NCI-H1092 (cell line): ENCODE measurements at places on chromosomes 16 and 17.

DNA sequence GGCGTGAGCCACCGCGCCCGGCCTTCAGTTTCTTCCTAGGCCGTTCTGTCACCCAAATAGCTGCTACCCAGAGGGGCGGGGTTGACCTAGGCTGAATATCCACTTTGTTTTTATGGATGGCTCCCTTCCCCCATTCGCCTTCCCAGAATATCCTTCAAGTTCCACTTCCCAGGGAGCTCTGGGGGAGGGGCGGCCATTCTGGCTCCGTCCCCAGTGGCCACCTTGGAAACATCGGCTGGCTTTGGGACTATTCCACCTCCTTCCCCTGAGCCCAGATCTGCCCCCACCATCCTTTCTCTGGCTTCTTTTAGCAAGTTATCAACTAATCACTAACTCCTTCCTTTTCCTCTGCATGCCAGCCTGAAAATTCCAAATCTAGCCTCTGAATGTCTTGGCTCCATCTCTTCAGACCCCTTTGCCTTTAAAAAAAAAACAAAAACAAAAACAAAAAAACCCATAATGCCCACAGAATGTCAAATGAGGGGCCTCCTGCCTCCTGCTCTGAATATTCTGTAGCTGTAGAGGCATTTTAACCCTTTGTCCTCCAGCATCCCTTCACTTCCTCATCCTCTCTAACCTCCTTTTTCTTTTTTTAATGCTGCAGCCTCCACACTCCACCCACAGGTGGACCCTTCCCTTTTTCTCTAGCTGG lies 6.4 kb downstream of the ATP1B2 start:
- DNase-seq = no peak

DNA sequence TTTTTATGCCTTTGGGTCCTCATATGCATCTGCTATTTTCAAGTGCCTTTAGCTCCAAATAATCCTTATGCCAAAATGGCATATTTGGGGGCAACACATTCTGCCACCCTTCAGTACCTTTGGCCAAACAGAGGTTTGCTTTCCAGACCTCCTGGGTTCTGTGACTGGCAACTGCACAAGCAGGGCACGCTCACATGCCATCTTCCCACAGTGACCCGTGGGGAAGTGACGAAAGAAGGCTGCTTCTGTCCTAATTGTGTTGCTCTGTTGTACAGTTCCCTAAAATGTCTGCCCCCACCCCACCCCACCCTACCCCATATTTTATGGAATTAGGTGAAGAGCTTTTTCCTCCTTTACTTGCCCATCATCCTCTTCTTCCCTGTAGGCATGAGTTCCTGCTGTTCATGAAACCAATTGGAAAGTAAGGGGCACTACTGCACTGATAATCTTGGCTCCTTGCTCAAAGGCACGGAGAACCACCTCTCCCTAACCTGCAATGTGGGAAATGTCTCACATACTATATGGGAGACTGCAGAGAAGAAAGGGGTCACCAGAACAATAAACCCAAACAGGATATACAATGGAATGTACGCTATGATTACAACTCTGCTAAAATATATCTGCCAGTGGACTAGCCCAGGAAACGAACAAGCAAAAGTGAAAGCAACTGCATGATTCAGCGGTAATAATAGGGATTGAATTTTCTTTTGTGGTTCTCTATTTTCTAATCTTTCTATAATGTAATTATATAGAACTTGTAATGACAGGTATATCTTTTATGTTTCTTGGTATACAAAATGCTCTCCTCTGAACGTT lies 3.3 kb upstream of the SLFN12L start:
- no peak for DNase-seq

- DNase-seq = no peak
Observed at GRCh38 chr17:58313815-58314705, 14.5 kb downstream of the TSPOAP1 start.

DNA sequence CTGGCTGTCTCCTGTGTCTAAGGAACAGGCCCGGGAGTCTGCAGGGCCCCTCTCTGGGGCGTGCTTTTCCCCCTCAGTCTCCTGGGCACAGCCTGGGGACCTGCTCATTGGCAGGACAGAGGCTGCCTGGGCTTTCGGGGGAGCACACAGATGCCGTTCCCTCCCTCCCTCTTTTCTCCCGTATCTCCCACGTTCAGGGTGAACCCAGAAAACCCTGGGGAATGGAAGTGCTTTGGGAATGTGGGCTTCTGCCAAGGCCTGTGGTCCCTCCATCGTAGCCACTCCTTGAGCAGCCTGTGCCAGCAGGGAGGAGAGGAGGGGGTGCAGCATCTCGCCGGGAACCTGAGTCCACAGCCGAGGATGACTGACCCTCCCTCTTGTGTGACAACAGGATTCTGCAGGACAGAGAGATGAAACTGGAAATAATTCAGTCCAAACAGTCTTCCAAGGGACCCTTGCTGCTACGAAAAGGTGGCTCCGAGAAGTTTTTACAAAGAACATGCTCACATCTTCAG lies 52.0 kb downstream of the RNF213 start:
- no peak for DNase-seq

DNA sequence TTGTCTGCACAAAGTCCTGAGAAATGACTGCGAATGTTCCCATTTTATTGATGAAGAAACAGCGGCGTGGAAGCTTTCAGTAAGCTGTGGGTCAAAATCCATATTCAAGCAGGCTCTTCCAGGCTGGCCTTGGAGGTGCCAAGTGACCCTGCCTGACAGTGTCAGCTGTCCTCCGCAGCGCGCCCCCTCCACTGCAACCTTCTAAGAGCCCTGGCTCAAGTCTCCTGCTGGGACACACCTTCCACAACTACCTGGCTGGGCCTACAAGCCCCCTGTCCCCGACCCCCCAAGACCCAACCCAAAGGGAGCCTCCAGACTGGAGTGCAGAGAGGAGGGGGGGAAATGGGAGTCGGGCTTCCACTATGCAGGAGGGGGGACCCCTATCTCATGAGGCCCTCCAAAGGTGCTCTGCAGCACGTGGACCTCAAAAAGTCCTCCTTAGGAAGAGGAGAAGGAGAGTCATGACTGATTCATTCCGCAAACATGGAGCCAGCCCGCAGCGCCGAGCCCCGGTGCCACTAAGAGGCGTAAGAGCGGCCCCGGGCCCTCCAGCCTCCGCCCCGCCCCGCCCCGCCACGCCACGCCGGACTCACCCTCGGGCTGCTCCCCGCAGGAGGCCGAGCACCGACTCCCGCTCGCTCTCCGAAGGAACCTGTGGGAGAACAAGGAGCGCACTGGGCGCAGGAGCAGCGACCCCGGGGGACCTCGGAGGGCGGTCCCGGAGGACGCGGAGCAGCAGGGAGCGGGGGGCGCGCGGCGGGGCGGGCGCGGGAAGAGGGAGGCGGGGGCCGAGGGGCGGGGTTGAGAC lies 574 bp downstream of the MPP3 start:
- no peak for DNase-seq

DNA sequence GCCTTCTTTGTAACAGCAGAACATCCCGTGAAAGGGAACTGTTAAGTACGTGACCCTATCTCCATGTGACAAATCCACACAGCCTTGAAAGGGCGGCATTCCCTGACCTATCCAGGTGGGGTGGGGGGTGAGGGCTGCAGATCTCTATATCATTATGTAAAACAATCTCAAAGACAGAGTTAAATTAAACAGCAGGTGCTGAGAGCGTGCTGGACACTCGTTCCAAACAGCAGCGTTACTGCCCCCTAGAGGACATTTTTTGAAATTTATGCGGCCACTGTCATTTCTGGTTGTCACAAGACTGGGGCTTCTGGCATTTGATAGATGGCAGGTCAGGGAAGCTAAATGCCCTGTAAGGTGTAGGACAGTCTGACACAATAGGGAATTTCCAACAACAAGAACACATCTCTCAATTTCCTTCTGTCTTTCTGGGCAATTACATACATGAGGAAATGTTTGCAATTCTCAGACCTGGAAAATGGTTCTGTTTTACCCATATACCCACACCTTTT lies 6.7 kb upstream of the SLC25A39 start:
- DNase-seq = peak; percentile 64

DNA sequence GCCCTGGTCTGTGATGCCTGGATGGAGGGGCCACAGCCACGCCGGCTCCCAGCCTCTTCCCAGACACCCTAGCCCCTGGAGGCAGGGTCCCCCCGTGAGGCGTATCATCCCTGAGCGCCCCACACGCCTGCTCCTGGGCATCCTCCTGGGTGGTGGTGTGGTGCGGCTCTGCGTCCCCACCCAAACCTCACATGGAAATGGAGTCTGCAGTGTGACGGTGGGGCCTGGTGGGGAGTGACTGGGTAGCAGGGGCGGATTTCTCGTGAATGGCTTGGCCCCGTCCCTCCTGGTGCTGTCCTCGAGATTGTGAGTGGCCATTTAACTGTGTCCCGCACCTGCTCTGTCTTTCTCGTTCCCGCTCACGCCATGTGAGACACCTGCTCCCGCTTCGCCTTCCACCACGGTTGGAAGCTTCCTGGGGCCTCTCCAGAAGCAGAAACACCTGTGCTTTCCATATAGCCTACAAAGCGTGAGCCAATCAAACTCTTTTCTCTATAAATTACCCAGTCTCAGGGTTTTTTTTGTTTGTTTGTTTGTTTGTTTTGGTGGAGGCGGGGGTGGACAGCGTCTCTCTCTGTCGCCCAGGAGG lies 5.9 kb upstream of the SSTR5 start:
- DNase-seq = peak; percentile 49

- peak; percentile 4 for DNase-seq
Observed at GRCh38 chr16:57372372-57373116, at the start of gene CX3CL1. Gene CX3CL1, plus strand, starts transcription at chr16:57372490. Its CDS starts 79 bp downstream, at chr16:57372569.

DNA sequence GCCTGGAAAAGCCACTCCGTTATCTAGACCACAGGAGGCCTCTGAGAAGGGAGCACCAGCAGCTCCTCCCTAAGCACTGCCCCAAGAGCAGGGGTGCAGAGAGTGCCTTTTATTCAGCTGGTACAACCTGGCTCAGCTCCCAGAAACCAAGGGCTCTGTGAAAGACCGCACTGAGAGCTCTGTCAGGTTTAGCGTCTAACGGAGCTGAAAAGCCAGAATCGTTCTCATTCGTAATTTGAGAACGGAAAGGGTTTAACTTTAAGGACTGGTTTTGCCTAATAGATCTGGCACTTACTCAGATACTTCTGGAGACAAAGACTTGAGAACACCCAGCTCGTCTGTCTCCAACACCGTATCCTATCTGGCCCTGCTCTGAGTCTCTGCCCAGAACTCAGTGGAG lies 13.5 kb downstream of the MPG start:
- DNase-seq = peak; percentile 91

- no peak for DNase-seq
Observed at GRCh38 chr16:21659124-21659523, 4.6 kb upstream of the OTOA start.

DNA sequence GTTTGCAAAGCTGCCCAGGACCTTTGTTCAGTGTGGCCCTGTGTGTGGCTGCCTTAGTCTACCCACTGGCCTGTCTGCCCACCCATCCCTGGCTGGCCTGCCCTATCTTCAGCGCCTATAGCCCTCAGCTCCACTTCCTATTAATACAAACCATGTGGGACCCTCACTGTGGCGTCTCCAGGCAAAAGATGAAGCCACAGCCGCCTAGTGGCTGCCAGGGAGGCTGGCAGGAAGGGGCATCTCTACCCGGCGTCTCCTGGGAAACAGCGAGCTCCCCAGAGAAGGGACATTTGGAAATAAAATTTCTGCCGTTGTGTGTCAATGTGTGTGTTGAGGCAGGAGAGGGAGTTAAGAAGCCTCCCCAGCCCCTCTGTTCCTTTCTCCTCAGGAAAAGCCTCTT lies 31.5 kb downstream of the NEUROD2 start:
- DNase-seq = peak; percentile 34

GRCh38 chr17:34626121-34626681 lies 46.8 kb downstream of the TMEM132E start:
- DNase-seq = no peak

- peak; percentile 80 for DNase-seq
Observed at GRCh38 chr17:71118039-71118438, 948.7 kb downstream of the KCNJ2 start.

DNA sequence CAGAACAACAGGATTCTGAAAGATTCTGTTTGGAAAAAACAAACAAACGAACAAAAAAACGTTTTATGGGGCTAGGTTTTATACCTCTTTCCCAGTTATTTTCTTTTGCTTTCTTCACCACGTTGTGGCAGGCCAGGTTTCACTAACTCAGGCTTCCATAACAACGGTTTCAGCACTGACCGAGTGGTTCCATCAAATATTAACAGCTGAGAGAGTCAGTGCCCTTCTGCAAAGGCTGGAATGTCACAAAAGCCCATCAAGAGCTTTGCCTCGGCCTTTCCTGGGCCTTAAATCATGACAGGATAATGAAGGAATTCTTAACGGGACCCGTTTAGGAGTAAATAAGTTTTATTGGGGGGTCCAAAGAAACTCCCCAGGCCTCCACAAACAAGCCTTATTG lies 34.2 kb downstream of the MPHOSPH6 start:
- DNase-seq = no peak

GRCh38 chr17:28230011-28230410 lies 89.0 kb upstream of the TMEM97 start:
- no peak for DNase-seq

- DNase-seq = no peak
Observed at GRCh38 chr16:27321013-27321915, 7.5 kb downstream of the IL4R start.

GRCh38 chr16:52825892-52826291 lies 226.8 kb downstream of the CHD9NB start:
- peak; percentile 65 for DNase-seq

GRCh38 chr17:78999056-78999768 lies 10.4 kb downstream of the CANT1 start:
- no peak for DNase-seq

DNA sequence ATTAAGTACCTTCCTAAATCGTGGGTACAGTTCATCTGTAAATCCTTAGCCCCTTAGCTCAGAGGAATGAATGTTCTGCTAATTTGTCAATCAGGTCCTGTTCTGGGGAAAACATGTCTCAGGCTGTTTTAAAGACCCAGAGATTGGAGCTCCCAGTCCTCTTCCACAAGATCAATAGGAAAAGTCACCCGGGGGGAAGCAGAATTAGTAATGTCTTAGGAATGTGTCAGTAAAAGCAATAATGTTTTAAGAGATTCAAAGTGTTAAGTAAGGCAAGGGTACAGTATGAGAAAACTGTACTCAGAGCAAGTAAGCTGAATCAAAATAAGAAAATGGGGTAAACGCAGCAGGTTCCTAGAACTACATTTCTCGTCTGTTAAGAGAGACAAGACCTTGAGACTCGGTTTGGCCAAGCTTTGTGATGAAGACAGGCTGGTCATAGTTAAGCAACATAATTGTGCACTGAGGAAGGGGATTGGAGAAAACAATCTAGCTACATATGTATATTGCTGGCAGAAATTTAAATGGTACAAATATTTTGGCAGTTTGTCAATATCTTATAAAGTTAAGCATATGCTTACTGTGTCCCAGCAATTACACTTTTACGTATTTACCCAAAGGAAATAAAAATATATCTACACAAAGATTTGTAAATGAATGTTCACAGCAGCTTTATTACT lies 192.9 kb upstream of the C17orf78 start:
- no peak for DNase-seq

GRCh38 chr17:19705771-19706770 lies 10.3 kb downstream of the SLC47A2 start:
- DNase-seq = no peak

GRCh38 chr17:17151055-17151454 lies 55.1 kb downstream of the PLD6 start:
- no peak for DNase-seq

DNA sequence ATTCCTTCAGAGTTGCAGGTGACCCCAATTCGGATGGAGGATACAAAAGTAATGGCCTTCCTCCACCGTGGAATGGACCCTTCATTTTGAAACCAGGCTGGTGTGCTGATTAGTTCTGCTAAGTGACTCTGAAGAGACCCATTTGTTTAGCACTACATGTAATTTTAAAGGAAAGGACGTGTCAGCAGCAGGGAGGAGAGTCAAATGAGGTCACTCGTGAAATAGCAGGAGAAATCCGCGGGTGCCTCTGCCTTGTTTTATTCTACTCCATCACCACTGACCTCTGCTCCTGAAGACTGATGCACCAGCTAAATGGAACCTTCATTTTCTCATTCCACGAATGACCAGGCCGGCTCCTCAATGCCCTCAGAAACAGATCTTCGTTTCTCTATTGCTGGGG lies 589.2 kb downstream of the CDH11 start:
- DNase-seq = no peak
